ENCODE measurements at places on chromosomes 7 and 10.
A peak's percentile ranks its signal among the peaks of the same experiment; 100 is the strongest.

DNA sequence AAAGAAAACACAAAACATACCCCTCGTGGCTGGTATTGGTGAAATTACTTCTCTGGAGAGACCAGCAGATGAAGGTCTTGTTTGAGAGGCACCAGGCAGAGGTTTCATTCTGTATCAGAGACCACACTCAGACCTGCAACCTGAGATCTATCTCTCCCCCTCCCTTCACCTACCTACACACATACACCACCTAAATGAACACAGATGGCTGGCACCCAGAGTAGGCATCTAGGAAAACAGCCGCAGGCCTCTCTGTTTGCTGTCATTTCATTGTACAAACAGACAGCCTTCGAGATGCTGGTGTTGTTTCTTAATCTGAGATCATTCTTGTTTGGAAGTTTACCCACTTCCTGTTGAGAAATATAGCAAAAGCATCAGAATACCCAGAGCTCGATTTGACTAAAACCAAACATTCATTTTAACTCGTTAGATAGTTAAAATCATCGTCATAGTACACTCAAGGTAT lies 173.9 kb upstream of the SLC25A13 start:
- DNase-seq = no peak

DNA sequence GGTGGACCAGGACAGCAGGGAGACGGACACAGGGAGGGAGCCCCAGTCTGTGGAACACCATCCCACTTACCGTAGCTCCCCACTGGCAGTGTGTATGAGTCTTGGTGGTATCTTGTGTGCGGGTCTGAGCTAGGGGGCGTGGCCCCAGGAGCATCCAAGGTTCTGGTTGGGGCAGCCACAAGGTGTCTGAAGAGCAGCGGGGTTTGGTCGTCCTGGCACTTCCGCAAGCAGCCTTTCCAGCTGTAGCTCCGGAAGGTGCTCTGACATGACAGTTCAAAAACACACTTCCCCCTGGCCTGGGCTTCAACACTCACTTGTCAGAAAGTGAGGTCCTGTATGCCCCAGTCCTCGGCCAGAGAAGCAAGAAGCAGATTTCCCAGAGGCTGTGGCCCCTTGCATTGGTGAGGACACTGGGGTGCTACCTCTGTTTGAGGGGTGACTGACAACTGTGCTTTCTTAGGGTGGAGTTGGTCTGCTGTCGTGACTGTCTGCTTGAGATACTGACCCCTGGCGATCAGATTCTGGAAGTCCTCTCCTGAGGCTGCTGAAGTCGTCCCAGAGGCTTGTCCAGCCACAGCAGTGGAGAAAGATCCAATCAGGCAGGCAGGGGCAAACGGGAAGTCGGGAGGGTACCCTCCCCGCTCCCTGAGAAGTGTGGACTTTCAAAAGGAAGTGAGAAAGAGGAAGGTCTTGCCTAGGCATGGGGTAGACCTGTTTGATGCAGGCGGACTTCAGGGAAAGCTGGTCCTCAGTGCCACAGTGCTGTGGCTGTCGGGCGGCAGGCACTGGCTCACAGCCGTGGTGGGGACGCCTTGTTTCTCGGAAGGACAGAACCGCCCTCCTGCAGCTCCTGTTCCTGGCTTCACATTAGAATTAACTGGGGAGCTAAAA lies 51.4 kb upstream of the PFKFB3 start:
- peak; percentile 41 for DNase-seq

- no peak for DNase-seq
These were observed 63.6 kb downstream of the RGS10 start for GRCh38 chr10:119478811-119479341.

DNA sequence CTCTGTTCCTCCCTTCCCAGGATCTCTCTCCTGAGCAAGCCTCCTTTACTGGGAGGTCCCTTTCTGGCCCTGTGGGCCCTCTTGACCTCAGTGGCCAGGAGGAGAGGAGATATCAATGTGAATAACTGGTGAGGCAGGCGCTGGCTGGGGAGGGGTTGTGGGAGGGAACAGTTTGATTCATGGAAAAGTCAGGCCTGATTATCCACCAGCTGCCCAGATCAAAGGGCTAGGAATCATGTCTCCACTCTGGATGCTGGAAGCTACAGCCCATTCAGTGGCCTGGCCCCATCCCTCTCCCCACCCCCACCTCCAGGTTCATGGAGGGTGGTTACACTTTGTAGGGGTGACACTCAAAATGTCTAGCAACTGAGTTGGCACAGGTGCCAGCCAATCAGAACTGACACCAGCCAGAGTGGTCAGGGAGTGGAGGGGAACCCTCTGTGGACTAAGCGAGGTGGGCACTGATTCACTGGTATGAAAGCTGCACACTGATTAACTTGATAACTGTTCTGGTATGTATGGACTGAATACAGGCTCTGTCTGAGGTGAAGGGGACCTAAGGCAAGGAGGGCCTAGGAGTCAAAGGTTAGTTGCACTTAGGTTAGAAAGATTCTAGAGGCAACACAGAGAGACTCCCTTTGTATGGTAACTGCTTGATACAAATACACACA lies 4.8 kb downstream of the PRRT4 start:
- no peak for DNase-seq

GRCh38 chr10:52609071-52609470 lies 163.5 kb downstream of the MBL2 start:
- no peak for DNase-seq

- no peak for DNase-seq
These were observed 174.4 kb downstream of the ST7 start for GRCh38 chr7:117127585-117128168.

GRCh38 chr10:108749042-108749441 lies 1174.3 kb downstream of the XPNPEP1 start:
- no peak for DNase-seq

- no peak for DNase-seq
These were observed 85.8 kb upstream of the GPR22 start for GRCh38 chr7:107384025-107384424.

DNA sequence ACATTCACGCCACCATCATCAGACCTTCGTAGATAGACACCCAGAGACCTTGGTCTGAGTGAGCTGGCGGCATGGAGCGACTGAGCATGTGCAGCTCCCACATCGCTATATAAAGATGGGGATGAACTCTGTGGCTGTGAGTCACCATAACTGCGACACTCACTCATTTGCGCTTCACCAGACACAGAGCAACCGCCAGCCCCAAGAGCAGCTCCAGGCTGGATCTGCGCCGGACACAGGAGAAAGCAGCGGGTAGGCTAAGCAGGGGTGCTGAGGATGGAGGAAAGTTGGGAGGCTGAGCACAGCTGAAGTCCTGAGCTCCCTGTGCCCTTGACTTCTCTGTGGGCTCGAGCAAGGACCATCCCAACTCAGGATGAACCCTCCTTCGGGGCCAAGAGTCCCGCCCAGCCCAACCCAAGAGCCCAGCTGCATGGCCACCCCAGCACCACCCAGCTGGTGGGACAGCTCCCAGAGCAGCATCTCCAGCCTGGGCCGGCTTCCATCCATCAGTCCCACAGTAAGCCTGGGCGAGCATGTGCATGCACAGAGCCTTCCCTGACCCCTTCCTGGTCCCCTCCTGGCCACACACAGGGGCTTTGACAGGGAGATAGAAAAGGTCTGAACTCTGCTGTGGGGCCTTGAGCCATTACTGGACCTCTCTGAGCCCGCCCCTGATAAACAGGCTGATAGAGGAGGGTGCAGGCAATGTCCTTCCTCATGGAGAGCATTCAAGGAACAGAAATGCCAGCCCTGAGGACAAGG lies at the start of gene OPN4:
OPN4 (plus strand) TSS at position 137 of the 762 bp plus-strand sequence; CDS start at position 374, 237 bp downstream.
- no peak for DNase-seq

DNA sequence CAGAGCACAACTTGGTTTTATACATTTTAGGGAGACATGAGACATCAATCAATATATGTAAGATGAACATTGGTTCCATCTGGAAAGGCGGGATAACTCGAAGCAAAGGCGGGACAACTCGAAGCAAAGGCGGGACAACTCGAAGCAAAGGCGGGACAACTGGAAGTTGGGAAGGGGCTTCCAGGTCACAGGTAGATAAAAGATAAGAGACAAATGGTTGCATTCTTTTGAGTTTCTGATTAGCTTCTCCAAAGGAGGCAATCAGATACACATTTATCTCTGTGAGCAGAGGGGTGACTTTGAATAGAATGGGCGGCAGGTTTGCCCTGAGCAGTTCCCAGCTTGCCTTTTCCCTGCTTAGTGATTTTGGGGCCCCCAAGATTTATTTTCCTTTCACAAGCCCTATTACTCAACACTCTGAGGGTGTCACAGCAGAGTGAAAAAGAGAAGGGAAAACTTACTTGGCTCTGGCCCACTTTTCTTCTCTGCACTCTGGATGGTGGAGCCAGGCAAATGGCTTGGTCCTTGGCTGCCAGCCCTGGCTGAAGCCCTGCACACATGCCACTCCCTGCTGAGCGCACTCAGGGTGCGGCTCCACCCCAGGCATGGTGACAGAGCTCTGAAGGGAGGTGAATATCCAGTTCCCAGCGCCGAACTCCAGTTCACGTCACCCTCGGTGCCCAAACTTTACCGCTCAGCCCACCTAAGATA lies 46.7 kb downstream of the PARD3 start:
- DNase-seq = no peak

DNA sequence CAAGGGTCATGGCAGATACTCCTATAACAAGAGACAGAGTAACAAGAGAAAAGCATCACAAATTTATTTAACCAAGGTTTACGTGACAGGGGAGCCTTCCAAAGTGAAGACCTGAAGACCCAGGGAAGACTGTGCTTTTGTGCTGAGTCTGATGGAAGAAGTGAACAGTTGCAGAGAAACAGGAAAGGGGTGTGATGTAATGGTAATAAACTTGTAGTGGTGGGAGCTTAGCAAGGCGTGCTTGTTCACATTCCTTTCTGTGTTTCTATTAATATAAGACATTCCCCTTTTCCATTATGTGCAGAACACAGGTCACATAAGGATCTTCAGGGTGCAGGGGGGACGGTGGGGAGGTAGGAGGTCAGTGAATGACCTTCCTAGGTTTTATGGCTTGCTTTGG lies 25.5 kb upstream of the C10orf67 start:
- no peak for DNase-seq

DNA sequence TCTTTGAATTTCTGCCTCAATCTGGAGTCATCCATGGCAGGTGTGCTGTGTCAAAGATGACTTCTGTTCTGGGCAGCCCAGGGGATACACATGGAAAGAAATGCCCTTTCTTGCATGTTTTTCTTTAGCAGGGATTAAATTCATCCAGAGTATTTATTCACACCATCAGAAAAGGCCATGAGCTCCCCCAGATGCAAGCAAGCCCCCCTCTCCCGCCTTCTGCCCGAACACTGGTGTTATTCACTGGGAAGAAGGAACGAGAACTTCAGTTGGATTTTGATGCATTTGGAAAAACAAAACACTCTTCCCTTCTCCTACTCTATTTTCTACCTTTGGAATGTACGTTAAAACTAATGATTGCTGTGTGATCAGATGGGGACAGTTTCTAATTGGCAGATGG lies 1.4 kb downstream of the PLPP4 start:
- DNase-seq = no peak

DNA sequence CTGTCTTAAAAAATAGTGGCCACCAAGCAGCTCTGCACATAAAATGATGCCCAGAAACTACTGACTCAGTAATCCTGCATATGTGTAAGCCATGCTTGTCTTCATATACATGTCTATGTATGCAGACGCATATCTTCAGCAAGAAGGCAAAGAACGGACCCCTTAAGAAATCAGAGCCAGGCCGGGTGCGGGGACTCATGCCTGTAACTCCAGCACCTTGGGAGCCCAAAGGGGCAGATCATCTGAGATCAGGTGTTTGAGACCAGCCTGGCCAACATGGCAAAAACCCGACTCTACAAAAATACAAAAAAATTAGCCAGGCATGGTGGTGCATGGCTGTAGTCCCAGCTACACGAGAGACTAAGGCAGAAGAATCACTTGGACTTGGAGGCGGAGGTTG lies 295.0 kb downstream of the TCERG1L start:
- no peak for DNase-seq

- DNase-seq = no peak
These were observed 494.7 kb downstream of the CCSER2 start for GRCh38 chr10:84822931-84823630.

GRCh38 chr7:149741629-149742028 lies 31.8 kb downstream of the ZNF467 start:
- no peak for DNase-seq

DNA sequence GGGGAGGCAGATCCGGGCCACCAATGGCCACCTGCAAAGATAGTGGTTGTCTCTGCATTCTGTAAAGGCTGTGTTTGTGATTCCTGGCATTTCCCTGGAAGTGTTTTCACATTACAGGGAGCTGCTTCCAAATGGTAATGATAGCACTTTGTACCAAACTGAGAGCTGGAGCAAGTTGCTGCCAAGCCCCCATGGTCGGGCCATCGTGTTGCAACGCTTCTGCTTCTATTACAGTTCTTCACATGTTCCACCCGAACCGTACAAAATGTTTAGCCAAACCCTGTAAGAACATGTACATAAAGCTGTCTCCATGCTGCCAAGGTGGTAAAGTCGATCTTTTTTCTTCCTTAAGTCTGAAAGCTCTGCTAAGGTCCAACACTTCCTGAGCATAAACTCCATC lies 397.7 kb upstream of the NFE2L3 start:
- no peak for DNase-seq

GRCh38 chr7:155470186-155470487 lies 12.2 kb downstream of the EN2 start:
- DNase-seq = no peak

GRCh38 chr7:114703677-114704076 lies 218.2 kb upstream of the MDFIC start:
- no peak for DNase-seq

GRCh38 chr10:42987121-42987541 lies 89.7 kb upstream of the RET start:
- no peak for DNase-seq
